ENCODE measurements at places on chromosomes 13 and 19. TPM values are rescaled to one million over a fixed set of nuclear protein-coding genes. Genes with fewer than 3 reads are reported as not detected.
A peak's percentile ranks its signal among the peaks of the same experiment; 100 is the strongest.

DNA sequence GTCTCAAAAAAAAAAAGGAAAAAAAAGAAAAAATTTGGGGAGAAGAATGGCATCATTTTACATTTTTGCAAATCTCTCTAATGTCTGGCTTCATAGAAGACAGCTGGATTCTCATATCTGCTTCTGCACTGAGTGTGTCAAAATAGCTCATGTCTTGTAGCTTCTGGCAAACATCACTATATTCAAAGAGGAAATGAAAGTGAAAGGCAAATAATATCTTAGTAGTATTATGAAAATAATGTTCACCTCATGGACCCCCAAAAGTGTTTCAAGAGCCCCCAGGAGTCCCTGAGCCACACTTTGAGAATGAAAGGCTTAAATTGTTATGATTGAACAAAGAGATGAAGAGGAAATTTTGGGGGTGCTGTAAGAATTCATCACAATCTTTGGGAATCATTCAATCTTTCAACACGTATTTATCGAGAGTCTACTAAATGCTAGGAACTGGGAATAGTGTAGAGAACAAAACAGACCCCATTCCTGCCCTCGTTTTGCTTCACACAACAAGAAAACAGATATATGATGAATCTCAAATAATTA is 1.2 kb upstream of the SLC6A16 start:
- no peak for DNase-seq

GRCh38 chr19:1261798-1262622 is 7.1 kb upstream of the CIRBP start:
- DNase-seq = peak; percentile 89

DNA sequence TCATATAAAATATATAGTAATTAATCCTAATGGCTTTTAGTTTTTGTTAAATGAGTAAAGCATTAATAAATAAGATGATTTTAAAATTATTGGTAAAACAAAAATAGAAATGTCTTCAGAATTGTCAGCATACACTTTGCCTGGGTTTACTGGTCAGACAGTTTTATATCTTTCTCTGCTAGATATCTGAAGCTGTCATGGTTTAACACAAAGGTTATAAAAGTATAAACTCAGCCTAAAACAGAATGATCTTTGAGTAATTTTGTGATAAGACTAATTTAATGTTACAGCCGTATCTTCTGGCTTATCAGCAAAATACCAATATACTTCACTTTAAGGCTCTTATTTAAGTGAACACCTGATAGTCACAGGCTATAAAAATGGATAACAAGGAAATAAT is 17.8 kb upstream of the NAA16 start:
- no peak for DNase-seq

- no peak for DNase-seq
These were observed 515.8 kb downstream of the KLF12 start for GRCh38 chr13:73618275-73618865.

DNA sequence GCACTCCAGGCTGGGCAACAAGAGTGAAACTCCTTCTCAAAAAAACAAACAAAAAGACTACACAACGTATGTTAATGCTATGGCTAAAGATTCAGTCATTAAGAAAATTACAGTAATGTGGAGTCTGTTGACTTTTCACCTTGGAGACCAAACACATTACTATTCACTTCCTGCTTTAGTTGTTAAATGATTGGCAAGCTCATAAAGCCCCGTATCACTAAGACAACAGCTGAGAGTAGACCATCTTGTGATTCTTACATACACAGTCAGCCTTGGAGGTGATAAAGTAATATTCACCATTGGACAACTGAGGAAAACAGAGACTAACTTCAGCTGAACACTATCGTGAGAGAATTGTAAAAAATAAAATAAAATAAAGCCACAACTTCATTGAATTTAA is 86.5 kb downstream of the KCTD12 start:
- no peak for DNase-seq

- DNase-seq = no peak
These were observed 29.7 kb upstream of the ZNF681 start for GRCh38 chr19:23788411-23788810.

GRCh38 chr13:48580185-48580803 is 47.4 kb upstream of the RCBTB2 start:
- peak; percentile 69 for DNase-seq

DNA sequence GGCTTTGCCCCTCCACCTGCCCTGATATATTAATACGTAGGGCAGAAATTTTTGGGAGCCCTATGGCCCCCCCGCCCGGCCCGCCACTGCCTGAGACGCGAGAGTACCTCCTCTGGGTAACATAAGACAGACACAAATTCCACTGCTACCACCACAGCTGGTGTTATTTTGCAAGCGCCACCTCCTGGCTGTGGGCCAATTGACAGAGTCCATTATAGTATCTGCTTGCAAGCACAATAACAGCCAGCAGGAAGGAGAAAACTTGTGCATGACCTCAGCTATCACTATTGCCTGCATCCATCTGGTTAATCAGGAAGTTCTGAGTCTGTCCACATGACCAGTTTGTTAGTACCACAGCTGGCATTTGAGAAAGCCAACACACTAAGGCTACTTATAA is 25.3 kb upstream of the OR10H2 start:
- peak; percentile 67 for DNase-seq

GRCh38 chr13:75704194-75704926 is 68.2 kb downstream of the LMO7 start:
- DNase-seq = no peak

DNA sequence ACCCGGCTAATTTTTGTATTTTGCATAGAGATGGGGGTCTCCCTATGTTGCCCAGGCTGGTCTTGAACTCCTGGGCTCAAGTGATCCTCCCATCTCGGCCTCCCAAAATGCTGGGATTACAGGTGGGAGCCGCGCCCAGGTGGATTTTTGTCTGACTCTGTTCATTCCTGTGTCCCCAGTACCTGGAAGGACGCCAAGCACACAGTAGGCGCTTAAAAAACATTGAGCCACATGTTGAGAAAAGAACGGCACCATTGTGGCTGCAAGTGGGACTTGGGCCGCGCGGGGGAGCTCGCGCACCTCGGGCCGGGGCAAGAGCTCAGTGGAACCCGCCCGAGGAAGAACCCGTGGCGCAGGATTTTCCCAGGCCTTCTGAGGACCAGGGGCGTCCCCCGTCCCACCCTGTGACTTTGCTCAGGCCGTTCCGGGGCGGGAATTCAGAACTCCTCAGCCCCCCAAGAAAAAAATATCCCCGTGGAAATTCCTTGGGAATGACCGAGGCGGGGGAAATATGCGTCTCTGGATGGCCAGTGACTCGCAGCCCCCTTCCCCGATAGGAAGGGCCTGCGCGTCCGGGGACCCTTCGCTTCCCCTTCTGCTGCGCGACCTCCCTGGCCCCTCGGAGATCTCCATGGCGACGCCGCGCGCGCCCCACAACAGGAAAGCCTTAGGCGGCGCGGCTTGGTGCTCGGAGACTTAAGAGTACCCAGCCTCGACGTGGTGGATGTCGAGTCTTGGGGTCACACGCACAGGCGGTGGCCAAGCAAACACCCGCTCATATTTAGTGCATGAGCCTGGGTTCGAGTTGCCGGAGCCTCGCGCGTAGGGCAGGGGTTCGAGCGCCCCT is 1.4 kb upstream of the ICAM1 start:
- DNase-seq = peak; percentile 82

GRCh38 chr13:75934889-75935288 is 298.8 kb downstream of the LMO7 start:
- no peak for DNase-seq

GRCh38 chr13:75480671-75481175 is 1.2 kb downstream of the TBC1D4 start:
- peak; percentile 31 for DNase-seq

DNA sequence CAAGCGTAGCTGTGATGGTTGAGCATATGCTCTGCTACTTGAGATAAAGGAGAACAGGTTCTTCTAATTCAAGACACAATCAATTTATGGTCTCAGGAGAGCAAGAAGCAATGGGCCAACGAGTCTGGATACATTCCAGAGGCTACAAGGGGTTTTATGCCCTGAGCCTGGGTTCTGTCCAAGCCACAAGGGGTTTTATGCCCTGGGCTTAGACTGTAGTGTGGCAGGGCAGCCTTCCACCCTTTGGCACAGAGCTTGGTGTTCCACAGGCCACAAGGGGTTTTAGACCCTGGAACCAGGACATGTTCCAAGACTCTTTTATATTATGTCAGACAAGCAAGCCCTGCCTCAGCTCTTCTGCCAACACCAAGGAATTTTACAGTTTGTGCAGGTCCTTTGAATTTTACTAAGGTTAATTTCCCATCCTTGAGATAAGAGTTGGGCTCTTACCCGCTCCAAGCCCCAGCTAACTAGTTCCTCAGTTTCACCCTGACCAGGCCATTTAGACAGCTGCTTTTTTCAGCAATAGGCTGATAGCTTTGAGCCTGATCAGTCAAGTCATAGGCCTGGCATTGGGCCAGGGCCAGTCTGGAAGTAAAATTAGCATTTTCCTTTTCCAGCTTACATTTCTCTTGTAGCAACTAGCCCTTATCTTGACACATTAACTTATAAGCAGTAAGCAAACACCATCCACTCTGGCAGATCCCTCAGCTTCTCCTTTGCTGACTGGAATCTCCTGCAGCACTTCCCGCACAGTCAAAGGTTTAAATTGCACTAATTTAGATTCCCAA is 95.0 kb downstream of the ZNF737 start:
- DNase-seq = no peak

DNA sequence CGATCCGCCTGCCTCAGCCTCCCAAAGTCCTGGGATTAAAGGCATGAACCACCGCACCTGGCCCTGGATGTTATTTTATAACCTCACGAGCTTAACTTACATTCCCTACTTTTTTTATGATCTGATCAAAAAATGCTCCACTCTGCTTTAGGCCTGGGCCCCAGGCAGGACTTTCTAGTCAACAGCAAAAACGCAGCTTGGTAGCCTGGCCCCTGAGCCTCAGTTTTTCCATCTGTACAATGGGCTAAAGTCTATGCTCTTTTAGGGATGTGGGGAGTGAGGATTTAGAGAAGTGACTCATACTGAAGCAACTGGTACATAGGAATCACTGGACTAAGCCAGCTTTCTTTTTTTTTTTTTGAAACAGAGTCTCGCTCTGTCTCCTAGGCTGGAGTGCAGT is 11.9 kb upstream of the PIK3R2 start:
- DNase-seq = no peak

- DNase-seq = no peak
These were observed 20.4 kb downstream of the MISP start for GRCh38 chr19:771332-771785.

- no peak for DNase-seq
These were observed 184.2 kb downstream of the ABCC4 start for GRCh38 chr13:95117092-95117491.

GRCh38 chr13:46552303-46552682 is 677 bp upstream of the LRCH1 start:
- DNase-seq = peak; percentile 31

GRCh38 chr19:18780631-18781030 is 10.5 kb downstream of the COMP start:
- DNase-seq = no peak

The SYCN gene
- total RNA-seq = not detected

The PSG2 gene
- total RNA-seq = not detected

The PEAK3 gene
- total RNA-seq = not detected

The DDX39A gene
- total RNA-seq = 91.2 TPM

The FRY gene
- 34.7 TPM for total RNA-seq

The ZNF296 gene
- 0.27 TPM for total RNA-seq

The IL11 gene
- not detected for total RNA-seq

The RFPL4A gene
- not detected for total RNA-seq

The PSG1 gene
- not detected for total RNA-seq

All from uterus (tissue), 4 donors.